Activated naive CD4-positive, alpha-beta T cell treated with Interleukin-2 at 50 U/mL for 16 hours (primary cell): ENCODE measurements at places on chromosomes 1 and 21.

DNA sequence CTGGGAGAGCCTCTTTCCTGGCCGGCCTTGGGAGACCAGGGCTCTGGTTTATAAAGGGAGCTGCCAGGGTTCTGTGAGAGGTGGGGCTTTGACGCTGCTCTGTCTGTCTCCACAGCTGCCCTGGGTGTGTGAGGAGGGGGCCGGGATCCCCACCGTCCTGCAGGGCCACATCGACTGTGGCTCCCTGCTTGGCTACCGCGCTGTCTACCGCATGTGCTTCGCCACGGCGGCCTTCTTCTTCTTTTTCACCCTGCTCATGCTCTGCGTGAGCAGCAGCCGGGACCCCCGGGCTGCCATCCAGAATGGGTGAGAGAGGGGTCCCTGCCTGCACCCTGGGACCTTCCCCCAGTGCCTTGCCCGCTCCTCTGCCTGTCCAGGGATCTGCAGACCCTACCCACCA is 11.6 kb downstream of the SERINC2 start:
- no peak for DNase-seq

GRCh38 chr1:90370686-90371447 is 346.2 kb downstream of the BARHL2 start:
- no peak for DNase-seq

- DNase-seq: no peak
These were observed 8.5 kb upstream of the IPO9 start for GRCh38 chr1:201820413-201820812.

DNA sequence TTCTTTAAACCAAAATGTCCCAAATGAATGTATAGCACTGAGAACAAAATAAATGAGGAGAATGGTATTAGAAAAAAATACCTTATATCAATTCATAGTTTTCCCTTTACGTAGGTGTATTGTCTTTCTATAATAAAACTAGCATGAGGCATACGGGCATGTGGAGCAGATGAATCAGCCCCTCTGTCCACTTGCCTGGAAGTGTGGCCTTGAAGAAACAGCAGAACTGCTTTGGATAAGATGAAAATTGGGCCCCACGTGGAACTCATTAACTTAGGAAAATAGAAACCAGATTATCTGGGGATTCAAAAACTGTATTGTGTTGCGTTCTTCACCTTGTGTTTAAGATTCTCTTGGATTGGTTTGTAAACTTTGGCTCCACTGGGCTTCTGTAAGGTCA is 356.8 kb upstream of the B3GALT2 start:
- no peak for DNase-seq

DNA sequence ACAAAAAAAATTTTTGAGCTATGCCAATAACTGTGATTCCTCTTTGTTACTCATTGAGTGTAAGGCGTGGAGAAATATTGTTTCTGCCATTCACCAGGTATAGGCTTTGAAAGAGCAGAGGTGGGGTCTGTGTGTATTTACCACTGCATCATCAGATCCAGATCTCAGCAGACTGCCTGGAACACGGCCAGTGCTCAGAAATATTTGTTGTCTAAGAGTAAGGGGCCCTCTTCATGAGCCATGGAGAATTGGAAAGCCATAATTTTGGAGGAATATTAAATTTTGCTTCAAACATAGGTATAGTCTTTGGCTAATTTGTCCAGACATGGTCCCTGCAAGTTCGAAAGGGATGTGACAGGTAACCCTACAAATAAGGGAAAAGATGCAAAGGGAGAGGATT is 231.3 kb upstream of the IRF2BP2 start:
- DNase-seq: no peak

DNA sequence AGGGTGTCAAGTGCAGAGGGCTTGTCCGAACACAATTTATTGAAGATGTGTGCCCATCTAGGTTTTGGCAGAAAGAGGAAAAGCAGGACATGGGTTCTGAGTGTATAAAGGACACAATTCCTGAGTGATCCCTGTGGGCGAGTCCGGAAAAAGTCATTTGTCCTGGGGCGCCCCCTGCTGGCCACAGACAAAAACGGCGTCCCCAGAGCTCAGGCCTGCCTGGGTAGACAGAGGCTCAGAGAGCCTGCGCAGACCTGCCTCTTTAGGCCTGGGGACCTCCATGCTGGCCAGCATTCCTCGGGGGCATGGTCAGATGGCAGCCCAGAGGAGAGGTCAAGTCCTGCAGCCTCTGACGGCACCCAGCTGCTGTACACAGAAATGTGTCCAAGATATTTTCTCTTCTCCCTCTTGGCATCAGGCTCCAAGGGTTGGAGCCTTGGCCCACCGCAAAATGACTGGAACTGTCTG is 65.5 kb upstream of the LRP8 start:
- DNase-seq: peak; percentile 74

- DNase-seq: no peak
These were observed 548.2 kb upstream of the ADGRL4 start for GRCh38 chr1:79554688-79555087.

DNA sequence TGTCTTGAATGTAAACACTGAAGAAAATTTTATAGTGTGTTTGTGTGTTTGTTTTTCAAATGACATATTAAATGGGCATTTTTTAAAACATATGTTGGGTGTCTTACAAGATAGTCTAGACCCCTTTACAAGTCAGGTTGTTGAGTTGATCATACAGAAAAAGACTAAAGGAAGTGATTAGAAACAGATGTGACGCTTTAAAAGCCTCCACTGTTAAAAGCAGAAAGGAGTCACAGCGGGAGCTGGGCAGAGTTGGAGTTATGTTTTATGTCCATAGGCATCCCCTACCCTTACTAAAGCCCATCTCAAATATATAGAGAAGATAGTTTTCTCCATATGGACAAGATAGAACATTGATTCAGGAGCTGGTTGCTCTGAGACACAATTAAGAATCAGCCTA is 393.9 kb downstream of the PLPP3 start:
- DNase-seq: no peak

- no peak for DNase-seq
These were observed 429.8 kb upstream of the C1orf87 start for GRCh38 chr1:60503266-60503925.

GRCh38 chr21:37489553-37489952 is 123.0 kb downstream of the DYRK1A start:
- no peak for DNase-seq

- no peak for DNase-seq
These were observed 980 bp upstream of the METTL18 start for GRCh38 chr1:169795687-169796086.

GRCh38 chr1:27570784-27571183 is 33.2 kb downstream of the AHDC1 start:
- DNase-seq: no peak

DNA sequence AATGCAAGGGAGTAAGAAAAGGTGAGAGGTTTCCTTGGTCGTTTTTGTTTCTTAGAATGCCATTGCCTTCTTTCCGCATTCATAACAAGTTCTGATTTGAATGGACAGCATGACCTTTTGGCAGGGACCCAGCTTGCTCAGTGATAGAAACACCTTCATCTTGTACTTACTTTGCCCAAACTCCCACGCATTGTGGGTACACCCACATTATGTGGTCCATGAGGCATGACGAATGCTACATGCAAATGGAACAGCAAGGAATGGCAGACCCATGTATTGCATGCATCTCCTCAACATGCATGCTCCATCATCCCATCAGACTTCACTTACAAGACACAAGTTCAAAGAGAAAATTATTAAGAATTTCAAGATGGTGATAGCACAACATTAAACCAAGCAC is 102.8 kb downstream of the CDC7 start:
- peak; percentile 44 for DNase-seq

- no peak for DNase-seq
These were observed 2.2 kb downstream of the CACNA1E start for GRCh38 chr1:181485287-181486097.

DNA sequence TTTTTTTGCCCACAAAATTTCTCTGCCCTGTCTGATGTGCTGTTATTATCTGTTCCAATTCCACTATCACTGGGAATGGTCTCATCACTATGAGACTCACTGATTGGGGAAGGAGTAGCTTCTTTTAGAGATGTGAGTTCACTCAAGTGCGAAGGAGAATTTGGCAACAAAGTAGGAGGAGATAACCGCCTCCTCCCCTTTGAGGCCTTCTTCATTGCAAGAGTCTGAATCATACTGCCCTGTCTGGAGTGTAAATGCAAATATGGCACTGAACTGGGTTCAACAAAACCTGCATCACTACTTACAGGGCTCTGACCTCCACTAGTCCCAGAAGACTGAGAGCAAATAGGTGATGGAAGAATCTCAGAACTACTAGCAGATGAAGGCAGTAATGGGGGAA is 83.4 kb downstream of the ASH1L start:
- DNase-seq: no peak

- no peak for DNase-seq
These were observed 80.4 kb upstream of the LPGAT1 start for GRCh38 chr1:211910913-211911485.

- DNase-seq: peak; percentile 51
These were observed 20.5 kb upstream of the PRDM15 start for GRCh38 chr21:41899426-41900202.

DNA sequence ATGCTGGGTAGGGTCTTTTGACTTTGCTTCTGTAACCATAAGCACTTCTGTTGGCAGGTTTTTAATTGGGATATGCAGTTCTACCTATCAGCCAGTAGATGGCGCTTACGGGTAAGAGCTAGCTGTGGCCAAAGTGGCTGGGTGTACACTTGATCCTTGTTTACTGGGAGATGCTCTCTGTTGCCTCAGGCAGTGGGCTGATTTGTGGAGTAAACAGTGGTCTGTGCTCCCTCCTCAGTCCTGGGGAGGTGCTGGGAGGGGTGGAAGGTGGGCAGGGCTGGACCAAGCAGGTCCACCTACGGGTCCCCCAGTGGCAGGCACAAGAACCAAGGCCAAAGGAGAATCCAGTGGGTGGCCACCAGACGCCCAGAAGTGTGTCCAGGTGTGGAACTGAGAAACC is 43.4 kb downstream of the RALGPS2 start:
- DNase-seq: no peak

DNA sequence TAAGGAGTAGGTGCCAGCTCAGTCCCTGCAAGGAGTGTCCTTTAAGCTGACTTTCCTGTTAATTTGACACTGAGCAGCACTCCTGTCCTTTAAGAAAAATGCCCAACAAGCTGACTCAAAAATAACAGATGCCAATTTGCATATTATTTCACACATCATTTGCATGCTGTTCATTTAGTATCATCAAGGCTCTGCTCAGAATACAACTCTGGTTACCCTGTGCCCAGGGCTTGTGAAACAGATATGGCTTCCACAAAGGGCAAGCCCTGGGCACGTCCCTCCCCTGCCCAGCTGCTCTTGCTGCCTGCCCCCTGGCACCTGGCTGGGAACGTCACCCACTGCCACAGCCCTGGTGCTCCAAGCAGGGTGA is 10.3 kb downstream of the KCNN3 start:
- no peak for DNase-seq

GRCh38 chr1:114286179-114286578 is 132.5 kb upstream of the SYT6 start:
- no peak for DNase-seq

- peak; percentile 57 for DNase-seq
These were observed 1.1 kb downstream of the TNFRSF4 start for GRCh38 chr1:1212780-1213344.

- DNase-seq: no peak
These were observed 28.7 kb downstream of the KHDRBS1 start for GRCh38 chr1:32042330-32042729.

- no peak for DNase-seq
These were observed 684 bp downstream of the PPIH start for GRCh38 chr1:42658877-42659337.

- DNase-seq: no peak
These were observed 99.1 kb upstream of the GREM2 start for GRCh38 chr1:240711020-240711419.

GRCh38 chr1:19373211-19374082 is 61.3 kb downstream of the SLC66A1 start:
- no peak for DNase-seq

DNA sequence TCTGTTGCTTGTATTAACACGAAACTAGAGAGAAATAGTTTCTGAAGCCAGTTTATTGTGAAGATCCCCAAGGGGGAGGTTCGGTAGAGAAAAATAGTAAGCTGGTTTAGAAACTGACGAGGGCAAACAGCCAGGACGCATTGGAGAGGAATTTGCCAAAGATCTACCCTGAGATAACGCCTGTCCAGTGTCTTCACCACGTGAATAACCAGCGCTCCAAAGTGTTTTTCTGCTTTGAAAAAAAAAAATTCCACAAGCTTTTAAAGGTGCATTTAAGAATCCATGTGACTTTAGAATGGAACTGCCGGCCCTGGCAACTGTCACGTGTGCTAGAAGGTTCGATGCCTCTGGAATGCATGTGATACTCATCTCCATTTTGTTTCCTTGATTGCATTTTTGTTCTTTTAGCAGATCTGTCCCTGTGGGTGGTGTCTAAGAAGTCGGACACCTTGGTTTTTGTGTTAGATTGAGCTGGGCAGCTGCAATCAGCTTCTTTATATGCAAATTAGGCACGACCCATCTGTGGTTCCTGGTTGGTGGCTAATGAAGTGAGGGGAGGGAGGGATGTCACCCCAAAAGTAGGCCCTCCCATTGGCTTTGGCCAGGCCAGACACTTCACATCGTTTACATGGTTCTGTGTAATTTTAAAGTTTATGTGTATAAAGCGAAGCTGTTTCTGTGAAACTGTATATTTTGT is 1.3 kb upstream of the THAP3 start:
- no peak for DNase-seq

- DNase-seq: no peak
These were observed 16.7 kb downstream of the CASP9 start for GRCh38 chr1:15507278-15507677.

DNA sequence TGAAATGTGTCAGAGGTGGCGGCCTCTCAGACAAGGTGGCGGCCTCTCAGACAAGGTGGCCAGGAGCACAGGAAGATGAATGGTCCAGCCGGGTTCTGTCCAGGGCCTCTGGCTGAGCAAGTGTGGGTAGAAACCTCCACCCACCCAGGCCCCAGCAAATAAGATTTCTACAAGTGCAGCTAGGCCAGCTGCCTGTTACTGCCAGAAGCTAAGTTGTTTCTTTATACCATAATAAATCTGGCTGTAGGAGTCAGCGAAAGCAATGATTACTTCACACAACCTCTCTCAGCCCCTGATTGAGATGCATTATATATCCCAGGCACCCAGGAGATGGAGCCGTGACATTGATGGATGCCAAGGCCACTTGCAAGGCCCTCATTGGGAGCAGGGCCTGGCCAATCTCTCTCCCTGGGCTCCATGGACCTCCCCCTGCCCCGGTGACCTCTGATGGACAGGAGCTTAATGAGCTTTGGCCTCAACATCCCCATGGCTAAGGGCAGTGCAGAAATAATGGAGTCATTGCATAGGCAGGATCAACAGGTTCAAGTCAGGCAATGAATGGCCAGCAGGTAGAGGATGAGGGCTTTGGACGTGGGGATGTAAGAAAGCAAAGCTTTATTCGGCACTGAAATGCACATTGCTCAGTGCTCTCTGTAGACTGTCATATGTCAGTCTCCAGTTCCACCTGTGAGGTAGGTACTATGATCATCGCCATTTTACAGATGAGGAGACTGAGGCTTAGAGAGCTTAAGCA is 92.9 kb downstream of the PTPRU start:
- DNase-seq: no peak

DNA sequence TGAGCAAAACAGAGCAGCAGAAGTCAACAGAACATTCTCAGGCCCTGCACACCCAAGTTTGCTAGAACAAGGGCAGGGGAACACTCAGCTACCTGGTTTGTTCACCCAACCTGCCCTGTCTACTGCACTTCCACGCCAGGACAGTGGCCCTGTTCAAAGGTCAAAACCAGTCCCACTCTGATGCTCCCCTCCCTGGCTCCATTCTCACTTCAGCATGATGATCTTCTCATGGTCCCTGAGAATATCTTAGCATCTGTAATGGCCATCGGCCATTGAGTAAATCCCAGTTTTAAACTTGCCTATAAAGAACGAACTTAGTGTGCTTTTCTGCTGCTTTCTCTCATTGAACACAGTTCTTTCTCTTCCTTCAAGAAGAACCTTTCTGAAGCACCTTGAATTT is 293.6 kb downstream of the SMYD3 start:
- no peak for DNase-seq
